Stimulated activated CD4-positive, alpha-beta T cell treated with anti-CD3 and anti-CD28 coated beads, Interleukin-2, amount 100 ng/mL, for 24 hours (primary cell): ENCODE measurements at places on chromosomes 4 and X.

DNA sequence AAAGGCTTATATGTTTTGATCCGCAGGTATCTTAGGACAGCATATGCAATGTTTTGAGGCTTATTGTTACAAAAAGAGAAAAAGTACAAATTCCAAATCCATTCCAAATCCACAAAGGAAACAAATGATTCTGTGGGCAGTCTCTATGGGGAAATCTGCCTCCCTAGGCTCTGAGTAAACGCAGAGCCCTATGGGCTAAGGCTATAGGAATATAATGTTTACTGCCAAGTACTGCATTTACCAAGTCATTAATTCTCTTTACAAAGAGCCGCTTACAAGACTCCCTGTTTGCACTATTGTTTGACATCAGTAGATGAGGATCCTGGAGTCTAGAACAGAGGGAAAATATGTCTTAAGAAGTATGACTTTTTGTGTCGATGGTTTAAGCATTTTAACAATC, 212.4 kb upstream of the GPC4 start:
- no peak for DNase-seq

DNA sequence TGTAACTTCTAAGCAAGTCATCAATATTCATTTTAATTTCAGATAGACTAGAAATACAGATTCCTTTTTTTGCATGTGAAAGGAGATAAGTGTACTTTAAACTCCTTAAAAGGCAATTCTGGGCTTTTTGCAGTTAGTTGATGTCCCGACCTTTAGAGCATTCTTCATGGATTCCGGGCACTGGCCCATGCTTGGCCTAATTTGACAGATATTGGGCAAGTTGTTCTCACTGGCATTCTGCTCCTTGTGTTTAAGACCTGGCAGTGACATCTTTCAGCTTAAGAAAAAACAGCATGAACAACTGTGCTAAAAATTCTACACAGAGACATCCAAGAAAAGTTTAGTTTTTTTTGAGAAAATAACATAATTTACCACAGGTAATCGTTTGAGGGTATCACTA, 1037.2 kb downstream of the PCDH18 start:
- DNase-seq, result no peak

DNA sequence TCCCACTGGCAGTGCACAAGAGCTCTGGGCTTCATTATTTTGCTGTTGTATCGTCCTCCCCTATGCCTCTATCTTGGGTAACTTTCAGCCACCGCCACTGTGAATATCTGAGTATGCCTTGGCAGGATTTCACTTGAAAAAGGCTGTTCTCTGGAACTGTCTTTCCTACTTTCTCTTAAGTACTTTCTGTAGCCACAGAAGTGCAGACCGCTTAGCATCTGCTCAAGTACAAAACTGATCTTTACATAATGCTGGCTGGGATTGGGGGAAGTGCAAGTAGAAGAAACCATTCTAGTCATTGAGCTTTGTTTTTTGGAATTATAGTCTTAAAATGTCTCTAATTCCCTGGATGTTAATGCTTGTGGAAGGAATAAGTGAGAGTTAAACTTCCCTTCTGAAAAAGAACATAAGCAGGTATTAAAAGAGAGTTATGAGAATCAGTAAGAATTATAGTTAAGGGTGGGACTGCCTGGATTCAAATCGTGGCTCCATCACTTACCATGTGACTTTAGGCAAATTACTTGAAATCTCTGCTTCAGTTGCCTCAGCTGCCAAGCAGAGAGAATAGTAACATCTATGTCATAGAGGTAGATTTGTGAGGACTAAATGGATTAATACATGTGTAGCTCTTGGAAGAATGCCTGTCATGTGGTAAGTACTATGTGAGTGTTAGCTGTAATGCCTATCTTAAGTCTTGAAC, 77.5 kb downstream of the MID1IP1 start:
- no peak for DNase-seq

DNA sequence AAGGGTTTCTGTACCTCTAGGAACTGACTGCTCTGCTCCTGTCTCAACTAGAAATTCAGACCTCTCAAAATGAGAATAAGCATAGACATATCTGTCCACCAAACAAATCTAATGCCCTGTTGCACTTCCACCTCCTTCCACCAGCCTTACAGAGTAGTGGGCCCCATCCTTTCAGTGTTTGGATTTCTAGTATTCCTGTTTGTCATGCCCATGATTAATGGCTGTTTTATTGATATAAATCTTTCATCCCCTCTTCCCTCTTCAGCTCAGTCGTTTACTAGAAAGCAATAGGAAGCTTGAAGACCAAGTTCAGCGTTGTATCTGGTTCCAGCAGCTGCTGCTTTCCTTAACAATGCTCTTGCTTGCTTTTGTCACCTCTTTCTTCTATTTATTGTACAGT, 46.2 kb downstream of the MOSPD2 start:
- no peak for DNase-seq

- no peak for DNase-seq
These were observed 211.0 kb downstream of the NWD2 start for GRCh38 chr4:37455301-37456131.

GRCh38 chrX:100673397-100673953, 29.5 kb downstream of the SRPX2 start:
- DNase-seq, result no peak

DNA sequence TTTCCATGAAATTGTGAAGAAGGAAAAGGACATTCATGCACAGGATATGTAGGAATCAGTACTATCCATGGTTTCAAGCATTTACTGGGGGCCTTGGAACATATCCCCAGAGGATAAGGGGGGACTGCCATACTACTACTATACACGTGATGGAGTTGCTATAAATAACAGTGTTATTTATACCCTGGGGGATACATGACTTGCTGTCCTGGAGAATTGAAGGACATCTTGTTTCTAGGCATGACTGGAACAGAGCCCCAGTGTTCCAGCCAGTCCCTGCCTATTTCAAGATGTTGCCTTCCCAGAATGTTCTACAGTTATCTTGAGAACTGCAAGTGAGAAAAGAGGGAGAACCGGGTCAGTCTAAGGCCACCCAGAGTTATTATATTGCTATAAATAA, 39.6 kb upstream of the ZNF81 start:
- no peak for DNase-seq

GRCh38 chr4:48139691-48140090, 5.6 kb upstream of the TXK start:
- DNase-seq, result no peak

GRCh38 chr4:176186067-176186466, 9.3 kb downstream of the SPATA4 start:
- no peak for DNase-seq

DNA sequence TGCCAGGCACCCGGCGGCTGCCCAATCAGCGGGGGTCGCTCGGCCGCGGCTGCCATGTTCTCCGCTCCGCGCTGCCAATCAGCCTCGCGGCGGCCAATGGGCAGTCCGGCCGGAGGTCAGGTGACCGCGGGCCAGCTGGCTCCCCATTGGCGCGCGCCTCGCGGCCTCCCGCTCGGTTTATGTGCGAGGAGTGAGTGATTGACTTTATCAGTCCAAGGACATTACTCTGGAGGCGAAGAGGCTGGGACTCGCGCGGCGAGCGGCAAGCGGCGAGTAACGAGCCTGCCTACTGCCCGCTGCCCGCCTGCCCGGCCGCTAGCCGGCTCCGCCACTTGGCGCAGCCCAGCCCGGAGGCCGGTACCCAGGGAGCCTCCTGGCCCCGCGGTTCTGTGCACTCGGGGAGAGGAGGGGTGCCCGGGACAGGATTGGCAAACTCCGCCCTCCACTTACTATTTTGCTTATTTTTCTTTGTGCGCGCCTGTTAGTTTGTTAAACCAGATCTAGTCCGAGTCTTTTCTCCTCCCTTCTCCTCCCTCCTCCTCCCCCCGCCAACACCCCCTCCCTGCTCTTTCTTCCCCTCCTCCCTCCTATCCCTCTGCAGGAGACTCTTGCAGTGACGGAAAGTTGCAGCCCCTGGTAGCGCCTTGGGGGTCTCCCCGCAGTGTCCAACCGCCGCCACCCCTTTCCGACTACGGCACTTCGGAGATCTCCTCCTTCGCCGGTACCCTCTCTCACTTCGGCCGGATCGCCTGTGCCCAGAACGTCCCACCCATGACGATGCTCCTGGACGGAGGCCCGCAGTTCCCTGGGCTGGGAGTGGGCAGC, at the start of gene ZIC3:
ZIC3 (plus strand) TSS at position 207 of the 825 bp plus-strand sequence; CDS start at position 772, 565 bp downstream.
- no peak for DNase-seq

- DNase-seq, result no peak
These were observed 51.0 kb upstream of the TFDP3 start for GRCh38 chrX:133269168-133269567.

- peak; percentile 24 for DNase-seq
These were observed 4.5 kb downstream of the DTHD1 start for GRCh38 chr4:36285784-36286480.

DNA sequence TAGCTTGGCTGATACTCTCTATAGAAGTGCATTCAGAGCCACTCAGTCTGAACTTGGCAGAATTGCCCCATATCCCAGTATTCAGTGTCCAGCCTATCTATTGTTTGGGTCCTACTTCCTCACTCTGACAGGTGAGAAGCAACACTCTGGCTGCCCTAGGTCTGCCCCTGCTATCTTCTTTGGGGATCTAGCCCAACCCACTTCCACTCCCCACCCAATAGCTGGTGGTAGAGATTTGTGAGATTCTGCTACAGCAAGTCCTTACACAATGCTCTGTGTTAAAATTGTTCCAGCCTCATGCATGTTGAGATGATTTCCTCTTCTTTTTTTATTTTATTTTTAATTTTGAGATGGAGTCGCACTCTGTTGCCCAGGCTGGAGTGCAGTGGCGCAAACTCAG, 67.6 kb downstream of the TRIM2 start:
- no peak for DNase-seq

DNA sequence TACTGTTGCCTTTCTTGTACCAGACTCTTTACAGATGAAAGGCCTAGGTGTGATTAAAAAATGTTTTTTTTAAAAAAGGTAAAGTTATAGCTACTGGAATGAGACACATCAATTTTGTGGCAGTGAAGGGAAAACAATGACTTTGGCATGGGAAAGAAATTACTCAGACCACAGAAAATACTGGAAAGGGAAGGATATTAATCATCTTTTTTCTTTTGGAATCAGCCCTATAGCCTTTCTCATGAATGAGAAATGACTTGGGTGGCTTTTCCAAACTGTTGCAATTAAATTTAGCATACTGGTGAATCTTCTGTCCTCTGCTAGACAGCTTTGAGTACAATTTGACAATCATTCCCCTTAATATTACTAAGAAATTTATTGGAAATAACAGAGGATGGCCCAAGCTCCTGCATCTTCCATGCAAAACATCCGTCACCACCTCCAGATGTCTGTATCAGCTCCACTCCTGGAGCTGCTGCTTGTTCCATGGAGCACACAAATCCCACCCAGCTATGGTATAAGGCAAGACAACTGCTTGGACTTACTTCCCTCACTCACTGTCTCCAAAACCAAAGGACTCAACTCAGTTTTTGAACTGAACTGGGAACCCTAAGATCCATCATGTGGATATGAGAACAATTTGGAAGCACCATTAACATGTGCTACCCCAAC, 97.6 kb upstream of the ARSJ start:
- no peak for DNase-seq

DNA sequence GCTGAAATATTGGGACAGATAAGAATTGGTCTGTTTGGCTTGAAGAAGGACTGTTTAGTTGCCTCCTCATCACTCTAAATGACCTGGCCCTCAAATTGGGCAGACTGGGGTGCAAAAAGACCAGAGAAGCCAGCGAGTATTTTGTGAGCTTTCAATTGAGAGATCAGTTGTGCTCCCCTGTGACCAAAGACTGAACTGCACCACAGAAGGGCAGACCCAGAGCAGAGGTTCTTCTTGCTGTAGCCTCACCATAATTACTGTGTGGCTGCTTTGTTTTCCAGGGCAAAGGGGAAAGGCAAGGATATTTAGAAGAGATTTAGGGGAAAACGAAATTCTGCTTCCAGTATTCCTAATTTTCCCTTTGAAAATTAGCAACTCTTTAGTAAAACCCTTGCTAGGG, 104.0 kb upstream of the MBNL3 start:
- no peak for DNase-seq

- no peak for DNase-seq
These were observed 78.8 kb downstream of the FAM184B start for GRCh38 chr4:17702641-17703040.

DNA sequence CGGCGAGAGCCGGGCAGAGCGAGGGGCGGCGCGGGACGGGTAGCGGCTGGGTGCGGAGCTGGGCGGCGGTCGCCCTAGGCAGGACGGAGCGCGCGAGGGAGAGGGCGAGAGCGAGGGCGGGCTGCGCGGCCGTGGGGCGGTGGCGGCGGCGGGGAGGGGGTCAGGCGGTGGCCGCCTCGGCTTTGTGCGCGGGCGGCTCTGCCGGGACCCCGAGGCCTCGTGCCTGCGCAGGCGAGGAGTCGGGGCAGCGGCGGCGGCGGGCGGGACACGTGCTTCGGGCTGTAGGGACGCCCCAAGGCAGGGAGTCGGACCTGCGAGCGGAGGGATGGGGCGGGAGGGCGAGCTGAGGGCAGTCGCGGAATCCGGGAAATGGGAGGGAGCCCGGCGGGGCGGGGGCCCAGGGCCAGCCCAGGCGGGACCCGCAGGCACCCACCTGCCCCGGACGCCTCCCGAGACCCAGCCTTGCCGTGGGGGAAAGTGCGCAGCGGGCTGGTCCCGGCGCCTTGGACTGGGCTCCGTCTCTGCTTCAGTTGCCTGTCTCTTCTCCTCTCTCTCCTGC, 465 bp downstream of the BMPR1B start:
- peak; percentile 24 for DNase-seq

GRCh38 chrX:138020941-138021340, 455.0 kb downstream of the ZIC3 start:
- DNase-seq, result no peak

- no peak for DNase-seq
These were observed 1282.2 kb downstream of the ADGRL3 start for GRCh38 chr4:62482355-62482754.

DNA sequence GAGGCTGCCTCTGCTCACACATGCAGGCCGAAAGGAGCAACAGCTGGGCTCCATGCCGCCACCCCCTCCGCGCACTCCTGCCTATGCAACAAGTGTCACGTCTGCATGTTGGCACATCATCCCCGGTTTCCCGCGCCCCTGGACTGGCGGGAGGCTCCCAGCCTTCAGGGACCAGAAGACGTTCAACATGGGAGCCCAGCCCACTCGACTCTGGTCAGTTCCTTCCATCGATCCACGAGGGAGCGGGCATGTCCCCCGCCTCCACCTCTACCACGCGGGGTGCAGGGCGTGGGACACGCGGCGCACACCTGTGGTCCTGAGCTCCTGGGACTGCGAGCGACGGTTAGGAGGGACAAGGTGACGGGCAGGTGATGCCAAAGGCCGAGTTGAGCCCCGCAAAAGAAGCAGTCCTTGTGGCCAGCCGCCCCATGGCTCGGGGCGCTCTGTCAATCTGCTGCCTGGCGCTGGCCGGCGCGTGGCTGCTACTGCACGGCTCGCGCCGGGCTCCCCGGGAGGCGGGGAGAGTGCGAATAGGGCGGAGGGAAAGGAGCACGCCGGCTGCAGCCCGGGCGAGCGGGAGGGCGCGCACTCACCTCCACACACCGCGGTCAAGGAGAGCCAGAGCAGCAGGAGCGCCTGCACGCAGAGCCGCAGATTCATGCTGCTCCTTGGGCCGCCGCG, 645 bp downstream of the APLN start:
- DNase-seq, result peak; percentile 25

DNA sequence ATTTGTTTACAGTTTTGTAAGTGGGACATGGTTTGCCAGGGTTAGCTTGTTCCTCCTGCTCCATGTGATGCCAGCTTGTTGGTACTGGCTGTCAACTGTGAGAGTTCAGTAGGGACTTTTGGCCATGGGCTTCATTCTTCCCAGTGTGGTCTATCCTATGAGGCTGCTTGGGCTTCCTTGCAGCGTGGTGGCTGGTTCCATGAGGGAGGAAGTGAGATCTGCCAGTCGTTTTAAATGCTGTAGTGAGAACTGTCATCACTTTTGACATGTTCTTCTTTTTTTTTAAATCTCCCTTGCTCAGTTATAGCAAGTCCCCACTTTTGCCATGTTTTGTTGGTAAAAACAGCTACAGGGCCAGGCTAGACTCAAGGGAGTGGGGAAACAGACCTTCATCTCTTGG, 15.9 kb downstream of the NSD2 start:
- DNase-seq, result no peak
